Activated T-cell treated with anti-CD3 and anti-CD28 coated beads, Interleukin-2, amount 50 U/mL, for 72 hours (primary cell): ENCODE measurements at places on chromosomes 11 and 22. TPM values are rescaled to one million over a fixed set of nuclear protein-coding genes. Genes with fewer than 3 reads are reported as not detected.

SLCO2B1 gene
- not detected for total RNA-seq

NLRP14 gene
- 0.12 TPM for total RNA-seq

OR51B4 gene
- not detected for total RNA-seq

OR8A1 gene
- not detected for total RNA-seq

NXPE1 gene
- not detected for total RNA-seq

TCN2 gene
- total RNA-seq: 0.44 TPM

SPI1 gene
- total RNA-seq: 0.35 TPM

CAT gene
- 36.0 TPM for total RNA-seq
